Stimulated activated CD4-positive, alpha-beta T cell treated with anti-CD3 and anti-CD28 coated beads, Interleukin-2, amount 100 ng/mL, for 24 hours (primary cell): ENCODE measurements at places on chromosomes 6 and 20.

GRCh38 chr6:169490830-169491229 lies 211.0 kb downstream of the WDR27 start:
- DNase-seq: no peak

DNA sequence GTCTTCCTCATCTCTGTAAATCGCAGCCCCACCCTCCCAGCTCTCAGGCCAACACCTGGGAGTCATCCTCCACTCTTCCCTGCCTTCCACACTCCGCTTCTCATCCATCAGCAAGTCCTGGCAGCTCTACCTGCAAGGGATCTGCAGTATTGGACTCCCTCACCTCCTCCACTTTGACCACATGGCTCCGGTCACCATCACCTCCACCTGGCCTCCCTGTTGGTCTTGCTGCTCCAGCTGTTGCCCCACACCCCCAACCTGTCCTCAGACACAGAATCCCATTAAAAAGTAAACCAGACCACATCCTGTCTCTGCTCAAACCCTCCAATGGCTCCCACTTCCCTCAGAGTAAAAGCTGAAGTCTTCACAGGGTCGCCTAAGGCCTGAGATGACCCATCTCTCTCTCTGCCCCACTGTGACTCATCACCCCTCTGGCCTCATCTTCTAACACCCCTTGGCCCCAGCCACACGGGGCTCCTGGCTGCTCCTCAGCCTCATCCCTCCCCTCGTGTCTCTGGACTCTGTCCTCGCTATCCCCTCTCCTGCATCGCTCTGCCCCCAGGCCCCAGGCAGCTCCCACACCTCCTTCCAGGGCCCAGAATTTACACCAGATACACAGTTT lies 185.1 kb upstream of the SULF2 start:
- DNase-seq: no peak

DNA sequence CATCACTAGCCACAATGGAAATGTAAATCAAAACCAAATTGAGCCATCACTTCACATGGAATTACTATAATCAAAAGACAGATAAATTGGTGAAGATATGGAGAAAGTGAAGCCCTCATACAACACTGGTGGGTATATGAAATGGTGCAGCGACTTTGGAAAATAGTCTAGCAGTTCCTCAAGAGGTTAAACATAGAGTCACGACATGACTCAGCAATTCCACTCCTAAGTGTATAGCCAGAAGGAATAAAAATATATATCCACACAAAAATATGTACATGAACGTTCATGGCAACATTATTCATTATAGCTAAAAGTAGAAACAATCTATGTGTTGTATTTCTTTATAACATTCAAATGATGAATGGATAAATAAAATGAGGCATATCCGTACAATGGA lies 33.1 kb upstream of the SH3BGRL2 start:
- no peak for DNase-seq

- DNase-seq: no peak
Measured at GRCh38 chr6:140366991-140367390, 992.5 kb upstream of the CITED2 start.

DNA sequence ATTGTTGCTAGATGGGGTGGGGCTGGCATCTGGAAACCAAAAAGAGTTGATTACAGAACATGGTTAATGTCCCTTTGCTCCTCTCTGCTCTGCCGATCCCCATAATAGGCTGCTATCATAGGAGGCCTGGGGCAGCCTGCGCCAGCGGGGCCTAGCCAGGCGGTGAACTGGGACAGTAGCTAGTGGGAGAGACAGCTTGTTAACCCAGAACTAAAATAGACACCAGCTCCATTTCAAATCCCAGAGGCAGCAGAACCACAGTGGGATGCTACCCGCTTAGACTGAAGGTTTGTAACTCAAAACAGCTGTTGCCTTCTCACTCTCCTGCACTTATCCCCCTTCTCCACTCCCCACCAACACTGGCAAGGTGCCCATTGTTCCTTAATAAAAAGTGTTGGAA lies 98.5 kb downstream of the SSR1 start:
- DNase-seq: no peak

GRCh38 chr6:9461188-9461587 lies 953.7 kb downstream of the TFAP2A start:
- no peak for DNase-seq

DNA sequence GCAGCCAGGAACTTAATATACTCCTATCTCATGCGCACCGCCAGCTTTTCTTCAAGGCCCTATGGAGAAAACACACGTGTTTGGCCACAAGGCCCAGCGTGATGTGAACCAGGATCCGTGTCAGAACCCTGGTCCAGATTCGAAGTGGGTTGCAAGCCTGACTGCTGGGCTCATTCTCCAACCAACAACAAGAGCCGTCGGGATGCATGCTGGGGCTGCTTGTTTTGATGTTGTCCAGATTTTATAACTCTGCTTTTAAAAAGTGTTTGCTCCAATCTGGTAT lies 463 bp upstream of the SLC22A2 start:
- DNase-seq: no peak

GRCh38 chr6:43231053-43231452 lies 1.8 kb upstream of the DNPH1 start:
- DNase-seq: no peak

- no peak for DNase-seq
Measured at GRCh38 chr6:46103441-46104115, 26.2 kb upstream of the ENPP4 start.

GRCh38 chr20:5072756-5073659 lies 46.8 kb downstream of the PCNA start:
- DNase-seq: no peak

- no peak for DNase-seq
Measured at GRCh38 chr6:17315262-17315661, 34.1 kb downstream of the RBM24 start.

GRCh38 chr6:105940990-105941389 lies 145.1 kb upstream of the PRDM1 start:
- no peak for DNase-seq

DNA sequence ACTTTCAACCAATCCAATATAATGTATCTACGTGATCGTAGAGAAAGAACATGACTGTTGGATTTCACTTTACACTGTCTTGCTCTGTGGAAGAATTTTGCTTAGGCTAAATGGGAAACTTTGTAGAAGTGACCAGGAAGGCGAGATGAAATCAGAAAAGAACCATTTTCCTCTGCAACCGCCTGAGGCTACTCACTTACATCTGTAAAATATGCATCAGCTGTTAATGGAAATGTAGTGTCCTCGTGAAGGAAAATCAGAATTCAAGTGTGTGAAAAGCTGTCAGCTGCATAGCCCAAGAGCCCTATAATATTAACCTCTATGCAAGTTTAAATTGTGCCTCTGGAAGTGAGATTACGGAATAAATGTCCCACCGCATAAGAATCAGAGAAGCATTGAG lies 277.9 kb downstream of the C6orf118 start:
- no peak for DNase-seq

DNA sequence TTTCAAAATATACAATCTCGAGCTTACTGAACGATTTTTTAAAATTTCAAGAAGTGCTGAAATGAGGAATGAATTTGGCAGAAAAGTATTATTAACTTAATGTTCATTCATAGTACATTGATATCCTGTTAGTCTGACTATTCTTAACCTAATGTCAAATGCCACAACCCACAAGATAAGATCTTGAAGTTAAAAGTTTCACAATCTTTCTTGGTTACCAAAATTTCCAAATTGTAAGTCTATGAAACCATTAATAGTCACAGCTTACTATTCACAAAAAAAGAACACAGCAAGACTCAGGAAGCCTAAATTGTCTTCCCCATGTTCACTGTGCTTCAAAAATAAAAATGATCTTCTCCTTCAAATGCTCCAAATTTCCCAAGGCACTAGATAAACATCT lies 71.3 kb downstream of the HACE1 start:
- DNase-seq: no peak

DNA sequence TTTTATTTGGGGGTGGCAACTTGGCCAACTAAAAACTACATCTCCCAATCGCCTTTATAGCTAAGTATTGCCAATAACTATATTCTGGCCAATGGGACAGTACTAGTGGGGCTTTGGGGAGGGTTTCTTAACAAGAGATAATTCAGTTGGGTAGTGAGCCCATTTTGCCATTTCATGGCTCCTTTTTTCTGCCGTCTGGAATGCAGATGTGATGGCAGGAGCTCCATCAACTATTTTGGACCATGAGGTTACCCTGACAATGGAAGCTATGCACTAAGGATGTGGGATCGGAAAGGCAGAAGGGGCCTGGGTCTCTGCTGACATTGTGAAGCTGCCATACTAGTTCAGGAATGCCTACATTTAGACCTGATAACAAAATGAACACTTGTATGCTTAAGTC lies 67.0 kb upstream of the FOXC1 start:
- DNase-seq: no peak

GRCh38 chr6:72619883-72620696 lies 1.8 kb upstream of the KCNQ5 start:
- DNase-seq: peak; percentile 84

DNA sequence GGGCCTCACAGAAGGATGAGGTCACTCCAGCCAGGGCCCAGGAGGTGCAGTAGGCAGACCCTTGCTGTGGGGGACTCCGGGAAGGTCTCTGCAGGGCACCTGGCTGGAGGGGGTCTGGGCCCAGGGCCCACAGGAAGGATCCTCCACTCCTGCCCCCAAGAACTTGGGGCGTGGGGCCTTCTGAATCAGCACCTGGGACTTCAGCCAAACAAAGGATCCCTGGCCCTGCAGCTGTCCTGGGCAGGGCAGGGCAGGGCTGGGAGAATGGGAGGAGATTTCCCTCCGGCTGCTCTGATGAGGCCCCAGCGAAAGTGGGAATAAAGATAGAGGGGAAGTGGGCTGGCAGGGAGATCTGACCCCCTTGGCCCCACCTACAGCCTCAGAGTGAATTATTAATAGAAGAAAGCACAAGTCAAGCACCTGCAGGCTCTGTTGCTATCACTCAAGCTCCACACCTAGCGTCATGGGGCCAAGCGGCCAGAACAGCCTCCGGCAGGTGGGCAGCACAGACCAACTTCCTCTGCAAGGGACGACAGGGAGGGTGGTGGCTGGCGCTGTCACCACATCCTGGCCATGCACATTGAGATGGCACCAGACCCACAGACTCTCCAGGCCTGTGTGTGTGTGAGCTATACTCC lies 61.6 kb upstream of the MRPS10 start:
- DNase-seq: no peak

- DNase-seq: peak; percentile 15
Measured at GRCh38 chr6:160137130-160137988, 15.7 kb downstream of the SLC22A1 start.
